Esophagus squamous epithelium (tissue), 5 donors: ENCODE measurements at places on chromosomes 5 and 9.

GRCh38 chr9:137174722-137175293, 3.0 kb upstream of the TMEM210 start:
- H3K36me3 ChIP-seq = peaks cover 15% of the 10 kb centered on the region
- no peak overlapping the region for H3K4me3 ChIP-seq
- no peak overlapping the region for H3K27ac ChIP-seq

DNA sequence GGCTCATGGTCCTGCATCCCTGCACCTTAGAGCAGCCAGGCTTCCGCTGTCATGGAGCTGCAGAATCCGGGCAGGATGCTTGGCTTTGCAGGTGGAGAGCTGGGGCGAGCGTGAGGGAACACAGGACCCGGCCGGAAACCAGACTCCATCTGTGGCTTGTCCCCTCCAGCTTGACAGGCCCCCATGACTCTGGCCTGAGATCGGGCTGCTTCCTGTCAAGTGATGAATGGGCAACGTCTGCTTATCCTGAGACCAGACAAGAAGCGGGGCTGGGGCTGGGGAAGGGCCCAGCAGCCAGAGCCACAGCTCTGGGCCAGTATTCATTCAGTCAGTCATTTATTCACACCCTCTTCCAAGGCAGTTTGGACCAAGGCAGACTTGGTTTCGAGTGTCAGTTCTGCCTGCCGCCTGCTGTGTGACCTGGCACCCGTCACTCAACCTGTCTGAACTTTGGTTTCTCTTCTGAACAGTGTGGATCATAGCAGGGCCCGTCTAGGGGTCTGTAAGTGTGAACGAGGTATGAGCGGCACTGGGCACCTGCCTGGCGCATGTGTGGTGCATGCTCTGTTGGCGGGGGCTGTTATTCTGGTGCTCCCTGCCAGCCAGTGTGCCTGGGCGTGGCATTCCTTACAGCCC, 37.5 kb downstream of the NEK6 start:
- no peak overlapping the region for H3K4me3 ChIP-seq
- H3K27ac ChIP-seq = peak overlapping the region; percentile 45
- no peaks in the 10 kb centered on the region for H3K36me3 ChIP-seq

DNA sequence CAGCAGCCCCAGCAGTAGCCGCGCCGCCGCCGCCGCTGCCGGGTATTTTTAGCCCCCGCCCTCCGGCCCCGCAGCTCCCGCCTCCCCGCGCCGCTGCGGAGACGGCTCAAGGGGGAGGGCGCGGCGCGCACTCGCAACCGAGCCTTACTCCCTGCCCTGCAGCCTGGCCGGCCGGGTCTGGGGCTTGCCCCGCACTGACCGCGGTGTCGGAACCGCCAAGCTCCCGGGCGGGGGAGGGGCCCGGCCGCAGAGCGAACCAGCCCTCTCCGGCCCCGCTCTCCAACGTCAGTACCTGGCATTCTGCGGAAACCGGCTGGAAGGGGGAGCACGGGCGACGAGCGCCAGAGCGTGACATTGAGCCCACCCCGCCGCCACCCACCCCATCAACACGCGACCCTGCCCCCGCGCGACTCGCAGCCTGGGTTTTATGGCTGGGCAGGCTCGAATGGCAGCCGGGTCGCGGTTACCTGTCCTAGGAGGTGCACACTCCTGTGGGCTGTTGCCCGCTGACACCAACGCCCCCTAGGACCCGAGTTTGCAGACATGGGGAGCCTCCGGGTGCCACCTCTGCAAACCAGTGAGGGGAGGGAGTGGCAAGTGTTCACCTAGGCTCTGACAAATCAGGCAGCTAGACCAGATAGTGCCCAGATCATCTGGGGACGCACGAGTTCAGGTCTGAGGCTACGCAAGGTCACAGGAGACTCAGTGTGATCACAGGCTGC, at the start of gene ACSL6:
Gene ACSL6 (minus strand): TSS at position 37 of the 722 bp plus-strand sequence. CDS start 105 bp downstream, outside the sequence.
- H3K27ac ChIP-seq = no peak within 1 kb of the TSS
- H3K4me1 ChIP-seq = peaks cover 14% of the 10 kb centered on the region
- H3K4me3 ChIP-seq = peak within 1 kb of the TSS; percentile 43
- H3K36me3 ChIP-seq = no peaks in the 10 kb centered on the region

GRCh38 chr9:6551136-6551535, 94.4 kb downstream of the GLDC start:
- H3K36me3 ChIP-seq = no peaks in the 10 kb centered on the region
- no peak for DNase-seq
- H3K4me1 ChIP-seq = peaks cover 5% of the 10 kb centered on the region
- no peak overlapping the region for H3K27ac ChIP-seq
- H3K27me3 ChIP-seq = no peaks in the 10 kb centered on the region
